ENCODE measurements at places on chromosomes 11 and 22.
A peak's percentile ranks its signal among the peaks of the same experiment; 100 is the strongest.

DNA sequence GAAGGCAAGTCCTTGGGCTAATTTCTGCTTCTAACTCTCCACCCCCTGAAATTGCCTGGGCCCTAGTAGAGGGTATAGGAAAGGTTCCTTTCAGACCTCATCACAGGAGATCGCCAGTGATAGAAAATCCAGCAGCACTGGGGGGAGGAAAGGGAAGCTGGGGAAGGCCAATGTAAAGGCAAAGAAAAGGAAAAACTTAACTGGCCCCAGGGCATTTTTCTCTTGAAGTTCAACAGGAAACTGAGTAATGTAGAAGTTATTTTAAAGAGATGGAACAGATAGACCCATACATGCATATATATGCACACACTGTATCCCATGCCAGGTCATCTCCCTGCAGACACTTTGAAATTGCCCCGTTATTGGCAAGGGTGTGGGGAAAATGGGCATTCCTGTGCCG lies 134.0 kb downstream of the TRIM44 start:
- no peak for DNase-seq

DNA sequence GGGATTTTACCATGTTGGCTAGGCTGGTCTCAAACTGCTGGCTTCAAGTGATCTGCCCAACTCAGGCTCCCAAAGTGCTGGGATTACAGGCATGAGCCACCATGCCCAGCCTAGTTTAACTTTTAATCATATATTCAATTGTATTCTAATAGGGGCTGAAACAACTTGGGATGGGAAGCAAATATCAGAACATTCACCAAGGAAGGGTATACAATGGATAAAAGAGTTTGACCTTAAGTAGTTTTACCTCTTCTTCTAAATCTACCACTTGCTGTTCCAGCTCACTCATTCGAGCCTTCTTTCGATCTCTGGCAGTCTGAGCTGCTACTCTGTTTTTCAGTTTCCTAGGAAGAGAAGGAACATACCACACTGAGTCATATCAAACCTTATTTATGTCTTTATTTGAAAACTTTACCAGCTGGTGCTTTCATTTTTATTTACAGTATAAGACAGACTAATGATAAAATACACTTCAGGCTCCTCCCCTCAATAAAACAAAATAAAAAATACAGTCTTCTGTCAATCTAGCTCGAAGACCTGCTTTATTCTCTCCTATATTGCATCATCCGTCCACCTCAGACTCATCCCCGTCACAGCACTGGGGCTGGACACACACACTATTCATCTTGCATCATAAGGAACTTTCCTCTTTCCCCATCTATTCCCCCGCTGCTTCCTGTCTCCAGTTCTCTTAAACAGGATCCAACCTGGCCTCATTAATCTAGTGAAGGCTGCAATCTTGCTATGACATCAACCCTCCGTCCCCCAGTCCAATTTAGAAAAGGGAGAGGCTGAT lies 1.4 kb downstream of the XBP1 start:
- DNase-seq = peak; percentile 83

DNA sequence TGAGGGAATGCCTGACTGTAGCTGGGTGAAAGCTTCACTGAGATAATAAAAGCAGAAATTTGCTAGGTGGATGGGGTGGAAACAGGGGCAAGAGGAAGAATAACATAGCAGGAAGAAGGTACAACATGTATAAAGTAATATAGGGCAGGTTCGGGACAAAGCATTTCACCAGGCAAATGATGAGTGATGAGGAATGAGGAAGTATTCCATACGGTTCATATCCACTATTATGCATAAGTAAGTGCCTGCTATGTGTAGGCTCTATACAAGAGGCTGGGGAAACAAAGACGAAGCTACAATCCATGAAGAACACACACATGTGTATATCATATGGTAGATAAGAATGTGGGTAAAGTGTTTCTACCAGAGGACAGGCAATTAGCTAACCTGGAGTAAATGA lies 7.9 kb downstream of the NDUFC2 start:
- no peak for DNase-seq

- DNase-seq = no peak
Observed at GRCh38 chr11:121570453-121570852, 117.7 kb upstream of the SORL1-AS1 start.

DNA sequence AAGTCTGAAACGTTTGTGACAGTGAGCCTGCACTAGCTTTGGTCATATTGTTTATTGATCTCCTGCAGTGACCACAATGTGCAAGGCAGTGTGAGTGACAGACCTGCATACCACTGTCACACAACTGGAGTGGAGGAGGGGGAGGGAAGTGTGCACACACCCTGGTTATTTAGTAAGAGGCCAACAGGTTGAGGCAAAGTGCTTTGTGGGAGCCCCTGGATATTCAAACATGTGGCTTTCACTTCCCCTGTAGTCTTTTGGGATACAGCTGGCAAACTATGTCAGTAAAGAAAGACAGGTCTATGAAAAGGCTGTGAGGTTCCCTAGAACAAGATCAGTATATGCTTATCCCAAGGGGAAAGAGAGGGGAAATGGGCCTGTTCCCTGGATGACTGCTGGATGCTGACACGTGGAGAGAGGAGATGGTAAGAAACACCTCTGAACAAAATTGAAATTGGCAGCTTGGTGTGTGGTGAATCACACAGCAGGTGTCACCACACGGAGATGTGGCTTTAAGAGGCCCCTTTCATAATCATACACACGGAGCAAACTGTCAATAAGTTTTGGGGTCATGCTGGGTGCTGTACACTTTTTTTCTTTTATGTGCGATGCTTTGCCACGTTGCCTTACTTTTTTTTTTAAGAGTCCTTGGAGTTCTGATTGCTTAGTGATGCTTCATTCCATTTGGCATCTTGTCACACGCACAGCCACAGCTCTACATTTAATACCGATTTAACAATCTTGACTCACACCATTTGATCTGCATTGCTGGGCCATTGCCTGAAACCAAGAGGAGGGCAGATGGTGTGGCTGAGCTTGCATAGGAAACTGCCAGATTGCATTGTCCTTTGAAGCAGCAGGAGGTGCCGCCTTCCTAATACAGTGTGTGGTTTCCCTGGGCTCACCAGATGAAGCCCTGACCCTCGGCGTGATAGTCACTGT lies 11.3 kb downstream of the OSBP2 start:
- DNase-seq = peak; percentile 15

GRCh38 chr22:48452766-48453165 lies 1374.9 kb downstream of the BRD1 start:
- no peak for DNase-seq

DNA sequence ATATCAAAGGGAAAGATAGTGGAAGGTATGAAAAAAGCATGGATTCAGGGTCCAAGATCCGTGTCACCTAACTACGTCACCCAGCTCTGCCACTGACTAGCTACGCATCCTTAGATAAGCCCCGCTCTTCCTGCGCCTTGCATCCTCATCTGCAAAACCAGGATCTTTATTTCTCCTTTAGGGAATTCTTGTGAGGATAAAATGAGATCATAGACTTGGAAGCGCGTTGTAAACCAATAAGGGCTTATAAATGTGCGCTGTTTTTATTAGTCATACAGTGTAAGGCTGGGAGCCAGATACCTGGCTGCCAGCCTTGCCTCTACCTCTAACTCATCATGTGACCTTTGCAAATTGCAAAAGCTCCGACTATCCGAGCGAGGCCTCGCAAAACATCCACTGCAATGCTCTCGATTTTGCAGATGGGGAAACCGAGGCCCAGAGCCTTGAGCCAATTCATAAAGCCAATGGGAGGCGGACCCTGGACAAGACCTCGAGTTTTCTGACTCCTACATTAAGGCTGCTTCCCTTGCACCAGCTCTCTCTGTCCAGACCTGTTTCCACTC lies 753 bp downstream of the PRPF19 start:
- DNase-seq = no peak

GRCh38 chr11:102662607-102663006 lies 37.5 kb upstream of the MMP20 start:
- DNase-seq = no peak

DNA sequence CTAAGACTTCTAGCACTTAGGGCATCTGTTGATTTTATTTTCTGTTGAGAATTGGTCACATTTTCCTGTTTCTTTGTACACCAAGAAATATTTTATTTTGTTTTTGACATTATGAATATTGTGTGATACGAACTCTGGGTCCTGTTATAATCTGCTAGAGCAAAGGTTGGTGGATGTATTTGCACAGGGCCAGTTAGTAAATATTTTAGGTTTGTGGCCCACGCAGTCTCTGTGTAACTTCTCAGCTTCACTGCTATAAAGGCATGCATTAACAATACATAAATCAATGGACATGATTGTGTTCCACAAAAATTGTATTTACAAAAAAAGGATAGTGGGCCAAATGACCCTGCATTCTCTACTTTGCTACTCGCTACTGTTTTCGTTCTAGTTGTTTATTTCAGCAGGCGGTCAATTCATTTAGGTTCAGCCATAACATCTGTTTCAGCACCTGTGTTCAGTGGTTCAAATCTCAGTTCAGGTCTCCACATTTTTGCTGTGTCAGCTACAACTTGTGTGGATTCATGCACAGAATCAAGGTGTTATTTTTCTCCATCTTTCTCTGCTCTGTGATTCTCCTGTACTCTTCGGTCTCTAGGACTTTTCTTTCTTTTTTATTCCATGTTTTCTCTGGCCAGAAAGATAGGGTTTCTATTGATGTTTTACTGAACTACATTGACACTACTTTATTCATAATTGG lies 786.2 kb downstream of the ETS1 start:
- DNase-seq = no peak

GRCh38 chr11:78080818-78081495 lies 1.3 kb upstream of the NDUFC2 start:
- DNase-seq = peak; percentile 13

DNA sequence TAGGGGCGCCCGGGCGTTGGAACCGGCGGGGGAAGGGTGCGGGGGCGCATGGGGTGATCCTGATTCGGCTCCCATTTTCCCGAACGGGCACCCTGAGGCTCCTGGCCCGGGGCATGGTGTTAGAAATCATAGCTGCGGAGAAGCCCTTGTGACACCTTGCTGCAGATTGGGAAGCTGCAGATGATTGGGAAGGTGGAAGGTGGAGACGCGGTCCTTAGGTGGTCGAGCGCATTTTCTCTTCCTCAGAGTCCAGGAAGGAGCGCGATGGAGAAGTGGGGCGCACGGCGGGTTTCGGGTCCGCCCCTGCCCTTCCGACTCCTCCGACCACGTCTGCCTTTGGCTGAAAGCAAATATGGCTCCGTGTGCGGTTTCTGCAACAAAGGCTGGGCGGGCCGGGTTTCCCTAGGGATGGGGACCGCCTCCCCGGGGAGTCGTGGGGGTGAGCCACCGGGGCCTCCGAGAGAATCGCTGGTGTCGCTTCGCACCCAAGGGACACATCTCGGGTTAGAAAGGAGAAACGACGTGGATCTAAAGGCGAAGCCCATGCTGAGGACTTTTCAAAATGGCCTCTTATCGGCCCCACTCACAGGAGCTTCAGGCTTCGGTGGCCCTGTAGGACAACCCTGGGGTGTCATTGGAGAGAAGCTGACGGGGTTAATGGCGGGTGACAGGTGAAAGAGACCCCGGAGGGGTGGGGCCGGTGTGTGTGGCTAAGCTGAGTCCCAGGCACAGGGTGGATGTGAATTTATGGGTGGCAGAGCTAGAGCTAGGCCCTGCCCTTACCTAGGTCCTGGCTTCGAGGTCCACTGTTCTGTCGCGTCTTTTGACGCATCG lies 707 bp upstream of the FTH1 start:
- DNase-seq = no peak

- no peak for DNase-seq
Observed at GRCh38 chr22:45273452-45274075, 11.2 kb upstream of the UPK3A start.

DNA sequence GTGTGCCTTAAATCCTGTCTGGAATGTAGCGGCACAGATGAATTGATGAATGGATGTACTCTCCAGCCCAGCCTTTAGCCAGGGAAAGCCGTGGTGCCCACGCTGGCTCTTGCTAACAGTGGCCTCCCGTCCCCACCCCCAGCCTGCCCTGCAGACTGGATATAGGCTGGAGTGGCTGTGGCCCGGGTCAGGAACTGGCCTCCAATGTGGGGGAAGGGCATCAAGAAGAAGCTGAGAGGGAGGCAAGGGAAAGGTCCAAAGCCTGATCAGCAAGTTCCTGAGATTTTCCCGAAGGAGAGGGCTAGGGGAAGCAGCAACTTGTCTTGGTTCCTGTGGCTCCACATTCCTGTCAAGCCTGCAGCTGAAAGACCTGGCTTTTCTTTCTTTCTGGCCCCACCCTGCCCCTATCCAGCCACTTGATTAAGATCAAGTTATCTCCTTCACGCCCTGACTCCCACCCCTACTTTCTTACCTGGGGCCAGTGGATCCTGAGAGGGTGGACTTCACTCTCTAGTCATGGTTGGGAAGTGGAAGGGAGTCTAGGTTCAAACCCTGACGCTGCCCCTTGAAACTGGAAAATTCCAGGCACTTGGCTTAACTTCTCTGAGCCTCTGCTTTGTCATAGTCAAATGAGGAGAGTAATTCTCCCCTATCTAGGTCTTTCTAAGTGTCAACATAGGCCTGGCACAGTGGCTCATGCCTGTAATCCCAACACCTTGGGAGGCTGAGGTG lies 11.0 kb upstream of the MICALL1 start:
- DNase-seq = no peak

DNA sequence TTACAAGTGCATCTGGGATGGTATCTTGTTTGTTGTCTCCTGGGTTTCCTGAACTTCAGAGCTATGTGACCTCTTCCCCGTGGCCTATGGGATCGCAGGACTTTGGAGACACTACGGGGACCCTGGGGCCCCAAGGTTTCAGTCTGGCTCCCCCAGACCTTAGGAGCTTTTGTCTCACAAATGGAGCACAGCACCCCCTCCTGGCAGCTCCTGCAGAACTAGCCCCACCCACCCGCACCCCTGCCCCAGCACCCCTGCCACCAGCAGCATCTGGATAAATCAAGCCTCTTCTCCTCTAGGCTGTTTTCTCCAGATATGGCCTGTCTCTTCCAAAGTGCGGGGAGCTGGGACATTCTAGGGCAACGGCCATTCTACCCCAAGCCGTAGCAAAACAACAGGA lies 10.4 kb downstream of the RCOR2 start:
- DNase-seq = no peak

DNA sequence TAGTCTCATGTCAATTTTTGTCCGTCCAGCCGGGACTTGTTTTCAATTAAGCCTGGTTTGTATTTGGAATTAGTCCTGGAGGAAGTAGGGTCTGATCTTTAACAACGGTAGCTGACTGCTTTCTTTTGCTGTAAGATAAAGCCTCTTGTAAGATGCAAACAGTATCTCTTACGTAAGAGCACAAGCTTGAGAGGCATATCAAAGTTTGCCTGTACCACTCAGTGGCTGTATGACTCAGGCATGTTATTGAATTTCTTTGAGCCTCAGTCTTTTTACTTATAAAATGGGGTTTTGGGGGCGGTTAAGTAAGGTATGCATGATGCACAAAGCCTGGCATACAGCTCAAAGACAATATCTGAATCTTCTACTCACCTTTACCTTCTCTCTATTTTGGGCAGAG lies 198.4 kb upstream of the NARS2 start:
- no peak for DNase-seq
